ENCODE measurements at places on chromosomes 2 and 18. TPM values are rescaled to one million over a fixed set of nuclear protein-coding genes. Genes with fewer than 3 reads are reported as not detected.

The NPHP1 gene
- 1.9 TPM for total RNA-seq

The TEX44 gene
- total RNA-seq: not detected

The PLGLB1 gene
- total RNA-seq: 2.0 TPM

The DNAH6 gene
- 0.13 TPM for total RNA-seq

The ASTL gene
- total RNA-seq: 19.3 TPM

The TPO gene
- not detected for total RNA-seq

The HRH4 gene
- not detected for total RNA-seq

The TSPYL6 gene
- not detected for total RNA-seq

The RIT2 gene
- total RNA-seq: not detected

The LCT gene
- total RNA-seq: 0.25 TPM

The RASGRP3 gene
- 3.6 TPM for total RNA-seq

The CELF4 gene
- not detected for total RNA-seq

The GKN2 gene
- total RNA-seq: not detected

The TCF23 gene
- not detected for total RNA-seq

The METTL21A gene
- 37.0 TPM for total RNA-seq

The MITD1 gene
- 52.7 TPM for total RNA-seq

The CLEC4F gene
- total RNA-seq: not detected

The HADHB gene
- 69.3 TPM for total RNA-seq

The TUBB6 gene
- 12.6 TPM for total RNA-seq

The ZNF804A gene
- total RNA-seq: not detected

The MOCOS gene
- total RNA-seq: 0.29 TPM
